ENCODE measurements at places on chromosomes 7 and 10.

GRCh38 chr10:104766341-104766740, 125.3 kb downstream of the SORCS3 start:
- H3K27ac ChIP-seq = no peak overlapping the region
- H3K36me3 ChIP-seq = no peaks in the 10 kb centered on the region
- H3K4me1 ChIP-seq = no peaks in the 10 kb centered on the region
- no peak overlapping the region for H3K4me3 ChIP-seq
- H3K27me3 ChIP-seq = no peaks in the 10 kb centered on the region

DNA sequence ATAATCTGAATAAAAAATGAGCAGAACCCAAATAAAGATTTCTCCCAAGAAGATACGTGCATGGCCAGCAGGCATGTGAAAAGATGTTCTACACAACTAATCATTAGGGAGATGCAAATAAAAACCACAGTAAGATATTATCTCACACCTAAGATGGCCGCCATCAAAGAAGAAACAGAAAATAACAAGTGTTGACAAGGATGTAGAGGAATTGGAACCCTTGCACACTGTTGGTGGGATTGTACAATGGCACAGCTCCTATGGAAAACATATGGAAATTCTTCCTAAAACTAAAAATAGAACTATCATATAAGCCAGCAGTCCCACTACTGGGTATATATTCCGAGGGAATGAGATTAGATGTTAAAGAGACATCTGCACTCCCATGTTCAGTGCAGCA, 60.2 kb downstream of the R3HCC1L start:
- H3K4me3 ChIP-seq = no peak overlapping the region
- no peak overlapping the region for H3K27ac ChIP-seq
- DNase-seq = no peak
- H3K4me1 ChIP-seq = no peaks in the 10 kb centered on the region
- no peaks in the 10 kb centered on the region for H3K36me3 ChIP-seq
- H3K27me3 ChIP-seq = no peaks in the 10 kb centered on the region

GRCh38 chr10:61047788-61048560, 104.0 kb upstream of the RHOBTB1 start:
- no peaks in the 10 kb centered on the region for H3K36me3 ChIP-seq
- no peaks in the 10 kb centered on the region for H3K27me3 ChIP-seq
- no peak overlapping the region for H3K4me3 ChIP-seq
- H3K27ac ChIP-seq = no peak overlapping the region
- no peak for DNase-seq

DNA sequence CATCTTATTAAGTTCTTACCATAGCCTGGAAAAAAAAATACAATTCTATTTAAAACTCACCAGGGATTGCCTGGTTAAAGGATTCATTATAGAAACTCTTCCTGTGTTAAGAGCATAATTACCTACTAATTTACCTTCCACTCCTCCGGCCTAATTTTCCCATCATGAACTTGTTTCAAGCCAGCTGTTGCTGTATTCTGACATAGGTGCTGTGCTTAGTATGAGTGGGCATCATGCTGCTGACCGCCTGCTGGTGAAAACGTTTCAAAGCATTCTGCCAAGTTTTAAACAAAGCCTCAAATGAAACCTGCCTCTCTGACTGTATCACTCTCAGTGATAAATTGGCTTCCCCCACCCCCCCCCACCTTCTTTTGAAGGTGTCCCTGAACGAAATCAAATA, 47.8 kb upstream of the KCNMA1 start:
- no peaks in the 10 kb centered on the region for H3K4me1 ChIP-seq
- H3K27me3 ChIP-seq = no peaks in the 10 kb centered on the region

GRCh38 chr10:27743012-27743876, 2.4 kb downstream of the MKX start:
- no peak for DNase-seq
- peaks cover 57% of the 10 kb centered on the region for H3K4me1 ChIP-seq
- peak overlapping the region; percentile 58 for H3K4me3 ChIP-seq

DNA sequence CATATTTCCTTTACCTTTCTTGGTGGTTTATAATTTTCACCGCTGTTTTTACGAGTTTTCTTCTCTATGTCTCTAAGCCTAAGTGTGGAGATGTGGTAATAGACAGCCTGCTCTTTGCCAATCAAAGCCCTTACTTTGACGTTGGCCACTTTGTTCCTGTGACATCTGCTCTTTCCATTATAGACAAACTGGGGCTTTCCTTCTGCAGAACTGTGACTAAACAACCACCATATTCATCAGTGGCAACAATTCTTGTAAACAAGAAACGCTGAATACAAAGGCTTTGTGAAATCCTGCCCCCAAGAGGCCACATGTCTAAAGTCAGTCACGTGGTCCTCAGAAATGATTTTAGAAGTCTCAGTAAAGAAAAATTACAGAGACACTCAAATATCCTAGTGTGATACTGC, 59.6 kb upstream of the CAPZA2 start:
- H3K4me3 ChIP-seq = no peak overlapping the region
- peaks cover 4% of the 10 kb centered on the region for H3K4me1 ChIP-seq
- no peaks in the 10 kb centered on the region for H3K36me3 ChIP-seq
- no peaks in the 10 kb centered on the region for H3K27me3 ChIP-seq

DNA sequence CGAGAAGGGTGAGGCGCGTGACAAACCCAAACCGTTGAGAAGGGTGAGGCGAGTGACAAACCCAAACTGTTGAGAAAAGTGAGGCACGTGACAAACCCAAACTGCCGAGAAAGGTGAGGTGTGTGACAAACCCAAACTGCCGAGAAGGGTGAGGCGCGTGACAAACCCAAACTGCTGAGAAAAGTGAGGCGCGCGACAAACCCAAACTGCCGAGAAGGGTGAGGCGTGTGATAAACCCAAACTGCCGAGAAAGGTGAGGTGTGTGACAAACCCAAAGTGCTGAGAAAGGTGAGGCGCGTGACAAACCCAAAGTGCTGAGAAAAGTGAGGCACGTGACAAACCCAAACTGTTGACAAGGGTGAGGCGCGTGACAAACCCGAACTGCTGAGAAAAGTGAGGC, 25.0 kb downstream of the ESYT2 start:
- DNase-seq = no peak
- no peaks in the 10 kb centered on the region for H3K27me3 ChIP-seq
- no peak overlapping the region for H3K27ac ChIP-seq
- peaks cover 28% of the 10 kb centered on the region for H3K4me1 ChIP-seq

GRCh38 chr10:45439873-45440272, 65.9 kb downstream of the ALOX5 start:
- no peaks in the 10 kb centered on the region for H3K27me3 ChIP-seq
- no peaks in the 10 kb centered on the region for H3K36me3 ChIP-seq
- H3K4me1 ChIP-seq = no peaks in the 10 kb centered on the region
- H3K4me3 ChIP-seq = no peak overlapping the region
- no peak for DNase-seq
- H3K27ac ChIP-seq = no peak overlapping the region

GRCh38 chr10:71842856-71843686, 8.0 kb downstream of the PSAP start:
- H3K27ac ChIP-seq = no peak overlapping the region
- H3K27me3 ChIP-seq = no peaks in the 10 kb centered on the region
- peaks cover 85% of the 10 kb centered on the region for H3K4me1 ChIP-seq
- no peak overlapping the region for H3K4me3 ChIP-seq

GRCh38 chr7:50119815-50120637, 27.0 kb upstream of the ZPBP start:
- H3K27me3 ChIP-seq = no peaks in the 10 kb centered on the region
- no peak for DNase-seq
- no peak overlapping the region for H3K27ac ChIP-seq
- no peaks in the 10 kb centered on the region for H3K4me1 ChIP-seq
- no peaks in the 10 kb centered on the region for H3K36me3 ChIP-seq
- H3K4me3 ChIP-seq = no peak overlapping the region

- no peak overlapping the region for H3K4me3 ChIP-seq
- no peak for DNase-seq
- no peak overlapping the region for H3K27ac ChIP-seq
- H3K4me1 ChIP-seq = no peaks in the 10 kb centered on the region
- no peaks in the 10 kb centered on the region for H3K36me3 ChIP-seq
- H3K27me3 ChIP-seq = no peaks in the 10 kb centered on the region
Measured at GRCh38 chr7:82018226-82018625, 248.4 kb upstream of the HGF start.

- H3K27me3 ChIP-seq = no peaks in the 10 kb centered on the region
- no peak for DNase-seq
- no peaks in the 10 kb centered on the region for H3K36me3 ChIP-seq
- no peak overlapping the region for H3K4me3 ChIP-seq
- no peaks in the 10 kb centered on the region for H3K4me1 ChIP-seq
Measured at GRCh38 chr7:133497061-133497460, 244.2 kb downstream of the EXOC4 start.

- H3K27me3 ChIP-seq = no peaks in the 10 kb centered on the region
- no peak overlapping the region for H3K27ac ChIP-seq
- H3K4me3 ChIP-seq = no peak overlapping the region
- peaks cover 7% of the 10 kb centered on the region for H3K4me1 ChIP-seq
- H3K36me3 ChIP-seq = no peaks in the 10 kb centered on the region
Measured at GRCh38 chr7:51313738-51314425, 2.7 kb downstream of the COBL start.

- H3K27me3 ChIP-seq = no peaks in the 10 kb centered on the region
- no peak overlapping the region for H3K27ac ChIP-seq
- H3K36me3 ChIP-seq = no peaks in the 10 kb centered on the region
Measured at GRCh38 chr10:113300201-113300600, 252.7 kb upstream of the HABP2 start.

- no peaks in the 10 kb centered on the region for H3K4me1 ChIP-seq
- no peaks in the 10 kb centered on the region for H3K36me3 ChIP-seq
- no peaks in the 10 kb centered on the region for H3K27me3 ChIP-seq
Measured at GRCh38 chr10:69269761-69270160, 8.5 kb upstream of the HK1 start.

GRCh38 chr10:37854626-37855025, 2.8 kb downstream of the ZNF248 start:
- H3K27me3 ChIP-seq = no peaks in the 10 kb centered on the region
- DNase-seq = no peak
- peaks cover 35% of the 10 kb centered on the region for H3K4me1 ChIP-seq
- H3K36me3 ChIP-seq = no peaks in the 10 kb centered on the region

GRCh38 chr10:104056619-104057273, 28.9 kb downstream of the COL17A1 start:
- H3K4me1 ChIP-seq = no peaks in the 10 kb centered on the region
- no peaks in the 10 kb centered on the region for H3K27me3 ChIP-seq
- H3K36me3 ChIP-seq = no peaks in the 10 kb centered on the region
- H3K4me3 ChIP-seq = no peak overlapping the region
- H3K27ac ChIP-seq = no peak overlapping the region

DNA sequence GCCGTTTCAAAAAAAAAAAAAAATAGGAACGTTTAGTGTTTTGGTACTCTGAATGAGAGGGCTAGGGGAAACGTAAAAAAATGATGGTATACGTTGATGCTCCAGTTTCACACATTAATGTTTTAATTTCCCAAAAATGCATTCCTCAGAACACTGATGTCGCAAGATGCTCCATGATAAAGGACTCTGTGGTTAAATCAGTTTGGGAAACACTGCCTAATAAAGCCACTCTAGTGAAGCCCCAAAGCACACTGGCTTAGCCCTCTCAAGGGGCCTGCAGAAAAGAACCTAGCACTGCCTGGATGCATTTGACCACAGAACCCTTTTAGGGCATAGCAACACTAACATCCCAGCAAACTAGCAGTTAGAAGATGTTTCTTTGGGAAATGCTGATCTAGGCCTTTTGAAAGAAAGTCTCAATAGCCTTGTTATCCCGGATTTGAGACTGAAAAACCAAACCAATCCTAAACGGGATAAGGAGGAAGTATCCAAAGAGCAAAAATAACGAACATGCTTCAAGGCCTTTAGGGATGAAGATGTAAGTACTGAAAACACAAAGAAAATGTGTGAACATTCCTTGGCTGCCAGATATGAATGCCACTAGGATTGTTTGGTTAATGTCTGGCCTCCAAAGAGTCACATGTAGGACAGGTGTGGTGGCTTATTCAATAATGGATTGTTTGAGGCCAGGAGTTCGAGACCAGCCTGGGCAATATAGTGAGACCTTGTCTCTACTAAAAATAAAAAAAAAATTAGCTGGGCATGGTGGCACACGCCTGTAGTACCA, 11.0 kb downstream of the DLG5 start:
- H3K4me1 ChIP-seq = peaks cover 34% of the 10 kb centered on the region
- H3K36me3 ChIP-seq = no peaks in the 10 kb centered on the region
- no peak overlapping the region for H3K4me3 ChIP-seq

DNA sequence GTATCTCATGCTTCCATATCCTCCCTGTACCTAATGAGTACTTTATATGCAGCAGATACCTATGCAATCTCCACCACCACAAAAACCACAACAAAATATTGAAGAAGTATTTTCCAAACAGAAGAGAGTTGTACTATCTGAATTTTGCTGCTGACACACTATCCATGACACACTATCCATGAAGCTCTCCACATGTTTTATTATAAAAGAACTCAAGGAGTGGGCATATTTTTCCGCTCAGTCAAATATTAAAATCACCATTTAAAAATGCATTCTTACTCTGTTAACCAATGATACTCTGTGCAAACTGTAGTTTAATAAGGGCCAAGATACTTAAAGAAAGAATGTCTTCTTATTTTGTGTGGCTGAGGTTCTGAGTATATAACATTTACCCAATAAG, 2.8 kb downstream of the BET1 start:
- peaks cover 26% of the 10 kb centered on the region for H3K4me1 ChIP-seq
- no peak overlapping the region for H3K27ac ChIP-seq
- DNase-seq = no peak
- peaks cover 3% of the 10 kb centered on the region for H3K36me3 ChIP-seq
- no peak overlapping the region for H3K4me3 ChIP-seq

GRCh38 chr10:130409331-130409730, 273.1 kb downstream of the GLRX3 start:
- no peaks in the 10 kb centered on the region for H3K36me3 ChIP-seq
- no peaks in the 10 kb centered on the region for H3K27me3 ChIP-seq
- no peak for DNase-seq
- H3K27ac ChIP-seq = no peak overlapping the region
- no peaks in the 10 kb centered on the region for H3K4me1 ChIP-seq

DNA sequence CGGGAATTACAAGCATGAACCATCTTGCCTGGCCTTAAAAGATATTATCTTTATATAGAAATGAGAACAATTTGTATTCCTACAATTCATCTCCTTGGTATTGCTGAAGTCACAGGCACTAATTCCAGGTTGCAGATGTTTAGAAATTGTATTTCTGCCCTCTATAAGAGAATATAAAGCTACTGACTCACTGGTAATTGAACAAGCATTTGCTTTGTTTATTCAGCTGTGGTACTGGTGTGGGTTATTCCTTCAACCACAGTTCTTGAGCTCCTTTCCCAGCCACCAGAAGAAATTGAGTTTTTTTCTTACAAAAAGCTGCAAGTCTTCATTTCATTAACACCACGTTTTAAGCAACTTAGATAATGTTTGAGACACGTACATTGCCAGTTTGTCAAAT, 29.0 kb upstream of the MPP7 start:
- H3K4me3 ChIP-seq = no peak overlapping the region
- peaks cover 17% of the 10 kb centered on the region for H3K4me1 ChIP-seq
- no peak for DNase-seq

- H3K4me3 ChIP-seq = no peak overlapping the region
- DNase-seq = no peak
- no peaks in the 10 kb centered on the region for H3K4me1 ChIP-seq
- H3K36me3 ChIP-seq = no peaks in the 10 kb centered on the region
- H3K27ac ChIP-seq = no peak overlapping the region
Measured at GRCh38 chr10:5959142-5959541, 18.2 kb downstream of the IL15RA start.

GRCh38 chr10:11598712-11599397, 12.6 kb downstream of the USP6NL start:
- no peak overlapping the region for H3K4me3 ChIP-seq
- no peak for DNase-seq
- H3K27ac ChIP-seq = no peak overlapping the region
- no peaks in the 10 kb centered on the region for H3K27me3 ChIP-seq

- H3K4me3 ChIP-seq = no peak overlapping the region
- no peak for DNase-seq
- H3K4me1 ChIP-seq = no peaks in the 10 kb centered on the region
Measured at GRCh38 chr10:100877461-100877850, 35.3 kb upstream of the SLF2 start.

All from vagina (tissue), 2 donors.